ENCODE measurements at places on chromosomes 12 and 14.

GRCh38 chr12:55631733-55632132 is 5.0 kb upstream of the OR10P1 start:
- no peak for DNase-seq

DNA sequence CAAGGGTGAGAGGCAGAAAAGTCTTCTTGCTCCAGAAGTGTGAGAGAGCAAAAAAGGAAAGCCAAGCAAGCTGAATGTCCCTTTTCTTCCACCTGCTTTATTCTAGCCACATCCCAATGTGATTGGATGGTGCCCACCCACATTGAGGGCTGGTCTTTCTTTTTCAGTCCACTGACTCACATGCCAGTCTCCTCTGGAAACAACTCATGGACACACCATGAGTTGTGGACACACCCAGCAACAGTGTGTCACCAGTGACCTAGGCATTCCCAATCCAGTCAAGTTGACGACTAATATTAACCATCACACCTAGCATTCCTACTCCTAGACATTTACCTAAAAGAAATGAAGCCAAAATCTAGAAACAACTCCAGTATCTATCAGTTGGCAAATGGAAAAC is 7.2 kb upstream of the DICER1 start:
- DNase-seq, result no peak

DNA sequence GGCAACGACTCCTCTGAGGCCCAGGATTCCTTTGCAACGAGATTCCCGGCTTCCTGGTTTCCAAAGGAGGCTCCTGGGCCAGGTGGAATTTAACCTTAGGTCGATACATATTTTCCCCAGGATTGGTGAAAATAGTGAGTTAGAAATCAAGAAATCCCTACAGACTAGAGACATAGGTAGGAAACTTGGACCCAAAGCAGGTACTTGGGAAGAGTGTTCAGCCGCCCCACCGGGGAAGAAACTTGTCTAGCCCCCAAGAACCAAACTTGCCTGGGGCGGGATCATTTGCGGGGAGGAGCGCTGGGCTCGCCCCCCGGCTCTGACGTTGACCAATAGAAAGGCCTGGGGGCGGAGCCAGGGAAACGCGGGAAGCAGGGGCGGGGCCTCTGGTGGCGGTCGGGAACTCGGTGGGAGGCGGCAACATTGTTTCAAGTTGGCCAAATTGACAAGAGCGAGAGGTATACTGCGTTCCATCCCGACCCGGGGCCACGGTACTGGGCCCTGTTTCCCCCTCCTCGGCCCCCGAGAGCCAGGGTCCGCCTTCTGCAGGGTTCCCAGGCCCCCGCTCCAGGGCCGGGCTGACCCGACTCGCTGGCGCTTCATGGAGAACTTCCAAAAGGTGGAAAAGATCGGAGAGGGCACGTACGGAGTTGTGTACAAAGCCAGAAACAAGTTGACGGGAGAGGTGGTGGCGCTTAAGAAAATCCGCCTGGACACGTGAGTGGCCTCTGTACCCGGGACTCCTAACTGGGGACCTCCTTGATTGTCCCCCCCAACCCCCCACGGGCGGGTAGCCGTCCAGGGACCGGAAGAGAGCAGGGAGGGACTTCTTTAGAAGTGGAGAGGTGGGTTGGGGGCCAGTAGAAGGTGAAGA is at the start of gene CDK2:
TSS of gene CDK2 (plus strand) at position 423 of the 874 bp plus-strand sequence. CDS start at position 602, 179 bp downstream.
- DNase-seq, result no peak

DNA sequence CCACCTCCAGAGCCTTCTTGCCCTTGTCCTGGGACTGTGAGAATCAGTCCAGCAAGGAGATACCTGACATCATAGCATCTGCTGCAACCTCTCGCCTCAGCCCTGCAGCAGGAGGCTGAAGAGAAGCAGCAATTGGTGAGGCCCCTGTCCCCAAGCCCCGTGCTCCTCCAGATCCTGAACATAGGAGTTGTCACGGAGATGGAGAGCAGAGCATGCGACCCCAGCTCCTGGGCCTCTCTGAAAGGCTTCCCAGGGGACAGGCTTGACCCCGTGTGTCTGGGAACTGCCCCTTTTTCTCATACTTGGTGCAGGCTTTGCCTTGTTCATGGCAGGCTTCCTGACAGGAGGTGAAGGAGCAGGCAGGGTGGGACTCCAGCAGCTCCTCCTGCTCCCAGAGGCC is 127.7 kb upstream of the PZP start:
- no peak for DNase-seq

- DNase-seq, result no peak
These were observed 8.3 kb downstream of the CPNE6 start for GRCh38 chr14:24079491-24080141.

- no peak for DNase-seq
These were observed 63.2 kb upstream of the INSM2 start for GRCh38 chr14:35470755-35471154.

GRCh38 chr14:104526723-104527645 is 52.6 kb upstream of the C14orf180 start:
- no peak for DNase-seq

- no peak for DNase-seq
These were observed 45.7 kb upstream of the OTX2 start for GRCh38 chr14:56855891-56856461.
